ENCODE measurements at places on chromosomes 11 and 22. TPM values are rescaled to one million over a fixed set of nuclear protein-coding genes. Genes with fewer than 3 reads are reported as not detected.

GRCh38 chr11:17840101-17840548 lies 105.5 kb downstream of the KCNC1 start:
- no peak overlapping the region for H3K4me3 ChIP-seq
- no peak for DNase-seq
- H3K27me3 ChIP-seq, result no peaks in the 10 kb centered on the region
- no peaks in the 10 kb centered on the region for H3K4me1 ChIP-seq

- no peaks in the 10 kb centered on the region for H3K27me3 ChIP-seq
- no peak for DNase-seq
- no peak overlapping the region for H3K4me3 ChIP-seq
- H3K36me3 ChIP-seq, result no peaks in the 10 kb centered on the region
Observed at GRCh38 chr22:36660510-36660840, 43.1 kb downstream of the CACNG2 start.

GRCh38 chr11:12200279-12200990 lies 90.0 kb downstream of the MICAL2 start:
- DNase-seq, result no peak
- peak overlapping the region; percentile 61 for H3K27ac ChIP-seq
- peaks cover 3% of the 10 kb centered on the region for H3K36me3 ChIP-seq
- H3K27me3 ChIP-seq, result no peaks in the 10 kb centered on the region
- H3K4me3 ChIP-seq, result no peak overlapping the region

GRCh38 chr11:126115127-126115495 lies 52.4 kb upstream of the CDON start:
- H3K36me3 ChIP-seq, result no peaks in the 10 kb centered on the region
- H3K27me3 ChIP-seq, result no peaks in the 10 kb centered on the region
- H3K4me3 ChIP-seq, result no peak overlapping the region

DNA sequence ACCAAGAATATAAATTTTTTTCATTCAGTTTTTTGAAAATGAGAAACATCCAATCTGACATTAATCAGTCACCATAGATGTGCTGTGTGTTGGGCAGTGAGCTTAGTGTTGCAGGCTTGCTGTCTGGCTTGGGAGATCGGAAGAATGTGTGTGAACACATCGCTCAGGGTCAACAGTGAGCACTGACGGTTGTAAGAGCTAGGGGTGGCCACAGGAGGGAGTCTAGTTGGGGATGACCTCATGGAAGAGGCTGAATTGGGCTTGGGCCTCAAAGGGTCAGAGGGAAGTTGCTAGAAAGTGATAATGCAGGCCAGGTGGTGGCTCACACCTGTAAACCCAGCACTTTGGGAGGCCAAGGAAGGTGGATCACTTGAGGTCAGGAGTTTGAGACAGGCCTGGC lies 375.4 kb downstream of the DDX10 start:
- H3K27ac ChIP-seq, result no peak overlapping the region
- H3K4me1 ChIP-seq, result no peaks in the 10 kb centered on the region
- no peaks in the 10 kb centered on the region for H3K27me3 ChIP-seq
- DNase-seq, result no peak
- H3K4me3 ChIP-seq, result no peak overlapping the region

LGALS12 gene
- total RNA-seq, result not detected
